Kasumi-1 (cell line): ENCODE measurements at places on chromosomes 2 and 18.

DNA sequence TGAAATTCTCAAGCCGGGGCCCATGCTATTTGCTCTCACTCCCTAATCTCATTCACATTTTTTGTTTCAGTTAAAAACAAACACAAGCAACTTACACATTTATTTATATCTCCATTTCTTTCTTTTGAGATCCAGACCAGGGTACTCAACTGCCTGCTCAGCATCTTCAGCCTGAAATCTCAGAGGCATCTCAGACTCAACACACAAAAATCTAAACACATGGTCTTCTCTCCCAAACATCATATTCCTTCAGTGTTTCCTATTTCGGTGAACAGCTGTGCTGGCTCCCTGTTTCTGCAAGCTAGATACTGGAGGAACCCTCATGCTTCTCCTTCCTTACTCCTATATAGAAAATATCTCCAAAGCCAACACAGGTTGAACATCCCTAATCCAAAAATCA, 11.3 kb upstream of the RTTN start:
- DNase-seq, result no peak

DNA sequence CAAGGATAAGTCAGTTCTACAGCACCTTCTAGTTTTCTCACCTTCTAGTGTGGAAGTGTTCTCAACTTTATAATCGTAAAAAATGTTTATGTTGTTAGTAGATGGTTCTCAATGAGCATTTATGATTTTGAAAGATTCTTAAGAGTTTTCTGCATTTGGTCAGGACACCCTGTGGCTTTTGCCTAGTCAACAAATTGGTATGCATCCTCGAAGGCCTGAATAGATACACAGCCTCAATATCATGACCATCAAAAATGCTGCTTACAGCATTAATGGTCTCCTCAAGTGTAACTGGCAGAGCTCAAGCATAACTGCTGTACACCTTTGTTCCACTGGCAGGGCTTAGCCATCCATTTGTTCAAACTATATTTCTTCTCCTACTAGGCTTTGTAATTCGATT, 96.7 kb downstream of the CRACDL start:
- no peak for DNase-seq

DNA sequence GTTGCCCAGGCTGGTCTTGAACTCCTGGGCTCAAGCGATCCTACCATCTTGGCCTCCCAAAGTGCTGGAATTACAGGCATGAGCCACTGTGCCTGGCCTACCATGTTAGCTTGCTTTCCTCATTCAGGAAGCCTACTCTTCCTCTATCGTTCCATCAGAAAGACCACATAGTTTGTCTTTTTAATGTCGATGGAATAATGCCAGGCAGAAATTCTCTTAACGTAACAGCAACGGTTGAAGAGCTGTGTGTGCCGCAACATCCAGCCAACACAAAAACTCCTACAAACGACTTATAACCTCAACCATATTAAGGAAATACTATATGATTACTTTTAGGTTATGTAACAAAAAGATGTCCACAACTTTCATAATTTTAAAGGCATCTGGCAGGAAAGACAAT, 10.5 kb downstream of the ITGB1BP1 start:
- no peak for DNase-seq

DNA sequence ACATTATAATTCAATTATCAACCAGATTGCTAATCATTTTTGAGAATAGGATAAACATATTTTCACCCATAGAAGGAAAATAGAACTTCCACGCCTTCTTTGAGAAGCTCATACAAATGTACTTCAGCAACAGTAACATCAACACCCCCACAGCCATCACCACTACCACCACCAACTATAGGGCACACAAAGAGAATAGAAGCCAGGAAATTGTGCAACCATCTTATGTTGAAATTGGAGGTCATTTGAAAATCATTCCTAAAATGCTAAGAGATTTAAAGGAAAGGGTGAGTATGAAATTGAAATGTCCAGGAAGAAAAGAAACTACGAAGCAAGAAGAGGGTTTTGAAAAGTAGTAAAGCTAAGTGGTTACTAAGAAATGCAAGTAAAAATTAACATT, 563.4 kb downstream of the ZNF804A start:
- no peak for DNase-seq

- no peak for DNase-seq
These were observed 84.2 kb downstream of the ACKR3 start for GRCh38 chr2:236653863-236654262.

- no peak for DNase-seq
These were observed 6.0 kb downstream of the RSAD2 start for GRCh38 chr2:6883448-6884122.

DNA sequence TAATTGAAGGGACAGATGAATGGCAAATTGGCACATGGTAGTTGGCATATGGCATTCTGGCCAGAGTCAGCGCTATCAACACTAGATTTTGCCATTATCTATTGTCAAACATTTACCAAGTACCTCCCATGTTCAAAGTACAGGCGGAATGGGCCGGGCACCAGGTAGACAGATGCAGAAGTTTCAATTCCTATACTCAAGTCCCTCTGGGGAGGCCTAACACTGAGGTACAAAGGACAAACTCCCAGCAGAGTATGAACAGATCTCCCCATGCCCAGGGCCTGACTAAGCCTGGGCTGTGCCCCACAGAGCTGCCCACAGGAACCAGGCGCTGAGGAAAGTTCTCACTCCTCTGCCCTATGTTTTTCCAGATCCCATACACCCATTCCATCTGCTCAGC, 257.5 kb upstream of the KLHL29 start:
- no peak for DNase-seq

GRCh38 chr18:23827681-23828080, 138.4 kb downstream of the LAMA3 start:
- DNase-seq, result no peak

- DNase-seq, result no peak
These were observed 33.3 kb upstream of the E2F6 start for GRCh38 chr2:11499081-11499743.

DNA sequence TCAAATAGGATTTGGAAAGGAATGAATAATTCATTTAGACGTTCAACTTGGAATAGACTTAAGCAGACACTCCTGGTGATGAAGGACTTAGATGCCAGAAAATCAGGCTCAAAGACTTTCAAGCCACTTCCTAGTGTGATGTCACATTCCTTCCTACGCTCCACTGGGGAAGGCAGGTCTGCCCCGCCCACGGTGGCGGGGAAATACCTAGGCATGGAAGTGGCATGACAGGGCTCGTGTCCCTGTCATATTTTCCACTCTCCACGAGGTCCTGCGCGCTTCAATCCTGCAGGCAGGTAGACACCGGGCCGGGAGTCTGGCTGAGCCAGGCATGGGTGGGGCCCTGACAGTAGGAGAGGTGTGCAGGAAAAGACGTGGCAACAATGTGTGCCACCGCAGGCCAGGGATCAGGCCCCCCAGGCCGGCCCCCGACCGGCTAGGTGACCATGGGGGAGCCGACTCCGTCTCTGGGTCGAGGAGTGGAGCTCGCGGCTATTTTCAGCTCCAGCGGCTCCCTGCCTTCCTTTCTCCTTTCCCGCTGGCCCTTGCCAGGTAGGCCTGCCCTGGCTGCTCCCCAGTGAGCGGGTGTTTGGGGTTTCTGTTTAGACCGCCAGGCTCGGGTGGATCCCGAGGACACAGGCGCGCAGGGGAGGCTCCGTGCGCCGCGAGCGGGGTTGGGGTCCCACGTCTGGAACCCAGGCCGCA, at the start of gene IL1RL2:
IL1RL2 (plus strand) TSS at position 233 of the 705 bp plus-strand sequence. CDS start 845 bp downstream, outside the sequence.
- no peak for DNase-seq

DNA sequence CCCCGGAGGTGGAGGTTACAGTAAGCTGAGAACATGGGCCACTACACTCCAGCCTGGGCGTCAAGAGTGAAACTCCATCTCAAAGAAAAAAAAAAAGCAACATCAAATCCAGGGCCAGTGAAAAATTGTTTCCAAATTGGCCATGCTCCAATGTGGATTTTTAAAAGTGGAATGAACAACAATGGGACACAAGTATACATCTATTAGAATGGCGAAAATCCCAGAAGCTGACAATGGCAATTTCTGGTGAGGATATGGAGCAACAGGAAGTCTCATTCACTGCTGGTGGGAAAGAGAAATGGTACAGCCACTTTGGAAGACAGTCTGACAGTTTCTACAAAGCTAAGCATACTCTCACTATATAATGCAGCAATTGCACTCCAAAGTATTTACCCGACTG, 161.4 kb downstream of the UXS1 start:
- no peak for DNase-seq

GRCh38 chr2:44246840-44247369, 28.4 kb upstream of the SLC3A1 start:
- no peak for DNase-seq

GRCh38 chr2:75113231-75113869, 86.0 kb downstream of the TACR1 start:
- DNase-seq, result no peak

GRCh38 chr2:175475130-175475529, 293.6 kb upstream of the ATP5MC3 start:
- no peak for DNase-seq

- DNase-seq, result no peak
These were observed 232.7 kb downstream of the TTC32 start for GRCh38 chr2:19669126-19669525.

DNA sequence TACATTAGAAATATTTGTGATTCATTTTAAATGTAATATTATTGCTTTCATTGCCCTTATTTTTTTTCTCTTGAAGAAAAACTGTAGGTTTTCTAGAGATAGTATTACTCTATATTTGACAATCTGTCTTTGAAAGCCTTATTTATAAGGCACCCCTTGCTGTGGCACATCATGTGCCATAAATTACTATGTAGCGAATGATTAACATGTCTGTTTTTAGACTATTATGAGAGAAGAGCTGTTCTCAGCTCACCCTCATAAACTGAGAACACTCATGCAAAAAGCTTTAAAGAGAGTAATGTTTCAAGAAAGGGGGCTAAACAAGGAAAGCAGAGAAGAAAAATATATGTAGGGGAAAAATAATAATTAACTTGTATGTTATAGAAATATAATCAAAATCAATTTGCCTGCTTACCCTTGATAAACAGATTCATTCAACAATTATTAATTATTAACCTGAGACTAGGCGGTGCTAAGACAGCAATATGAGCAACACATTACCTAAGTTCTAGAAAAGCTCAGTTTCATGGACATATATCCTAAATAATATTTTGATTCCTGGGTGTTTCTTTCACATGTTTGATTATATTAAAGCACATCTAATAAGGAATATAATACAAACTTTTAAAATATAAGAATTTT, 69.0 kb downstream of the RAB3GAP1 start:
- DNase-seq, result no peak

GRCh38 chr2:28658369-28658768, 93.3 kb upstream of the PPP1CB start:
- peak; percentile 65 for DNase-seq

DNA sequence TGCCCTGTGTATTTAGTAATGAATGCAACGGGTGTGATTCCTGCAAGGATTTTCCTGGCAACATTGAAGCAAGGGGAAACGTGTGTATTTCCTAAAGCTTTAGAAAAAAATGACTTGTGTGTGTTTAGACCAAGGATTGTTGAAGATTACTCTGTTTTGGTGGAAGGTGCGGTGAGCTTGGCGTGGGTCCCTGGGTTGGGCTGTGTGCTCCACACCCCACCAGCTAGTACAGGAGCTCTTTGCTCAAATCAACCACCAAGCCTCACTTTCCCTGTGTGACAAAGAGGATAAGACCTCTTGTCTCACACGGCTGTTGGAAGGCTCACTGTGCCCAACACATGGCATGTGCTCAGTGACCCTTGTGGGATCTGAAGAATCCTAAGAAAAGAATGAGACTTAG, 21.4 kb upstream of the GREB1 start:
- DNase-seq, result no peak
